ENCODE measurements at places on chromosomes 2 and 18.

DNA sequence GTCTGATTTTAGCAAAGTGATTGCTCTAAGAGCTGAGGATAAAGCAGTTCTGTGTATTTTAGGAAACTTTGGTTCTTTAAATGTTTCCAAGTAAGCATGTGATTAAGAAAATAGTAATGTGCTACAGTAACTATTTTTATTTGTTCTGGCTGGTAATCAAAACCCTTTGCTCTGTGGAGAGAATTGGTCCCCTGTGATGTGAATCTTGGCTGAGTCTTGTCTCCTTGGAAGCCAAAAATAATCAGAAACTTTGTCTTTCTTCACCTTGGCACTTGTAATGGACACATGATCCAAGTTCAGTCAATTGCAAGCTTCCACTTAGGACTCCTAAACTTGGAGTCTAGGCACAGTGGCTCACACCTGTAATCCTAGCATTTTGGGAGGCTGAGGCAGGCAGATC lies 422.7 kb upstream of the CDH20 start:
- no peak for DNase-seq

DNA sequence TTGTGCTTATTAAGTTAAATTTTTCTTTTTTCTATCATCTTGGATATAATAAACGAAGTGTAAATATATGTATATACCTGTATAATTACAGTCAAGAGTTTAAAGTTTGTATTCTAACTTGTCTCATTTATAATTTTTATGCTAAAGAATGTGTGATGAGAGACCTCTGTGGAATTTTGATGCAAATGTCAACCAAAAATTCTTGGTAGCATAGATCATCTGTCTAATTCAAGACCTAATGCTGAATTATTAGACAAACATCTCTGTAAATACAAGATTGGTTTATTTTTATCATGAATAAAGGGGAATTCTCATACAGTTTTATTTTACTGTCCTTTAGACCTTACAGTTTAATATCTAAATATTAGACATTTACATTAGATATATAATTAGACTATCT lies 149.2 kb upstream of the VWC2L start:
- no peak for DNase-seq

DNA sequence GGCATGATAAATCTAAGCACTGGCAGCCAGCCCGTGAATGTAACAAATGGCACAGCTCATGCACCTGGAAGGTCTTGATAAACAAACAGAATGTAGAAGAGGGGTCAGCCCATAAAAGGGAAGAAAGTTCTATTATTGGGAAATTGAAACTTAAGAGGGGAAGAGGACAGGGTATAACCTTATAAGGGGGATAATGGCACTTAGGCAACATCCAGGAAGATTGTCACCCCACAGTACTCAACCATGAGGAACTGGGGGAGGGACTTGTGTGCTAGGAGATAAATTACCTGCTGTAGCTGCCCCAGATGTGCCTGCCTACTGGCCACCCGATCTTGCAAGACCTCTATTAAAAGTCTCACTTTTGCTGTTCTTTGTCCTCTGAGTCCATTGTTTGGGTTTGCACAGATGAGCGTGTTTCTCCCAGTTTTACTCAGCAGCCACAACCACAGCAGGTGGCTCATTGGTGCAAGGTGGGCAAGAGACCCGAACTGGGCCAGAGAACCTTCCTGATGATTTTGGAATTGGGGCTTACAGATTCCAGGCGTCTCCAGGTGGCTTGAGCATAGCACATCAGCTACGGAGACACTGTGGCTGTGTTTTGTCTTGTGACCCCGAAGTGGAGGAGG lies 79.0 kb upstream of the TAF1B start:
- no peak for DNase-seq

DNA sequence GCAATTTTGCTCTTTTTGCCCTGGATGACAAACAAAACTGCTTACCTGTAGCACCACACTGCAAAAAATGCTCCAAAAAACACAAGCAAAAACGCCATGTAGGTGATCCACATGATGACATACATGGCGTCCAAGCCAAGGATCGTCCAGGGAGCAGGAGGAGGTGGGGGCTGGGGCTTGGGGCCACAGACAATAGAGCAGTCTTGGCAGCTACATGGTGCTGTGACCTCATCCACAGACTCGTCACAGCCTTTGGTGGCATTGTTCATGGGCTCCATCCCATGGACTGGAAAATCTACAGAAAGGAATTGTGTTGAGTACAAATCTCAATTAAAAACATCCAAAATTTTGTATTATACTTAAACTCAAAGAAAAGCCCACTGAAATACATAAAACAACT lies 26.1 kb downstream of the NPC1 start:
- DNase-seq, result no peak

DNA sequence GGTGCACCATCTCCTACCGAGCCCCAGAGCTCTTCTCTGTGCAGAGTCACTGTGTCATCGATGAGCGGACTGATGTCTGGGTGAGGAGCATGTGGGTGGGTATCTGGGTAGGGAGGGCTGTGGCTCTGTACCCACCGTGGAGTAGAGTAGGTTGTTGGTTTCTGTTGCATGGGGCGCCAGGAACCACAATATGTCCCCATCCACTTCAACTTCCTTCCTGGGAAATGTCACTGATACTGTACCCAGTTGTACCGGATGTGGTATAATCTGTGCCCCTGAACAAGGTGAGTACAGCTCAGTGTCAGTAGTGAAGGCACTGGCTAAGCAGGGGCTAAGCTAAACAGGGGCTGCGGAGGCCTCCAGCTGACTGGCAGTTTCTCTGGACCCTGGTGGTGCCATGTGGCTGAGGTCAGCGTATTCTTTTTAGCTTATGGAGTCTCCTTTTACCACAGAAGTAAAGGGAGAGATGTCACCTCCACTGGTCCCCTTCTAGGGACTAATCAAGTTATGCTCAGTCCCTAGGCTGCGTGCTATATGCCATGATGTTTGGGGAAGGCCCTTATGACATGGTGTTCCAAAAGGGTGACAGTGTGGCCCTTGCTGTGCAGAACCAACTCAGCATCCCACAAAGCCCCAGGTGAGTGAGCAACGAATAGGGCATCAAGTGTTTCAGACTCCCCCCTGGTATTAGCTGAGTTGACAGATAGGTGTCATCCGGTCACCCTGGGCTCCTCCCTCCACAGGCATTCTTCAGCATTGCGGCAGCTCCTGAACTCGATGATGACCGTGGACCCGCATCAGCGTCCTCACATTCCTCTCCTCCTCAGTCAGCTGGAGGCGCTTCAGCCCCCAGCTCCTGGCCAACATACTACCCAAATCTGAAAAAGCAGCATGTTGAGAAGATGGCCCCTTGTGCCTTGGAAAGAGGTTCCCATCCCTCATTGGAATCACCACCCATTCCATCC lies 2.7 kb downstream of the STK16 start:
- DNase-seq, result no peak

GRCh38 chr2:239695106-239695727 lies 294.4 kb upstream of the HDAC4 start:
- DNase-seq, result no peak

- no peak for DNase-seq
Observed at GRCh38 chr18:58800582-58800981, 64.1 kb upstream of the ZNF532 start.

- no peak for DNase-seq
Observed at GRCh38 chr2:55063713-55064323, 13.6 kb upstream of the RTN4 start.

- DNase-seq, result no peak
Observed at GRCh38 chr18:51017140-51017879, 12.7 kb upstream of the SMAD4 start.

DNA sequence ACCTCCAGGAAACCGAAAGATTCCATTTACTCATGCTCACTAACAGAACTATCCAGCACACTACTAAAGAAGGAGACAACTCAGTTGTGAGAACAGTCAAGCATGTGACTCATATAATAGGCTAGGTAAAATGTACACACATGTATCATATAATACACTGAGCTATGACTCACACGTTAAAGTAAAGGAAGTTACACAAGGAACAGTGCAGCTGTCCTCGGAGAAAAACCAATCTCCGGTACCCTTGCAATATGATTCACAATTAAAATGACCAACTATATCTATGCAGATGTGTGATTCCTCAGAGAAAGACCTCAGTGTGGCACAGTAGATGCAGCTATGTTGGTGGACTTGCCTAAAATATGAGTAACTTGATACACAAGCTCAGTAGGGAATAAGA lies 76.5 kb downstream of the STRN start:
- no peak for DNase-seq

- no peak for DNase-seq
Observed at GRCh38 chr2:144170179-144170578, 349.7 kb downstream of the ZEB2 start.

DNA sequence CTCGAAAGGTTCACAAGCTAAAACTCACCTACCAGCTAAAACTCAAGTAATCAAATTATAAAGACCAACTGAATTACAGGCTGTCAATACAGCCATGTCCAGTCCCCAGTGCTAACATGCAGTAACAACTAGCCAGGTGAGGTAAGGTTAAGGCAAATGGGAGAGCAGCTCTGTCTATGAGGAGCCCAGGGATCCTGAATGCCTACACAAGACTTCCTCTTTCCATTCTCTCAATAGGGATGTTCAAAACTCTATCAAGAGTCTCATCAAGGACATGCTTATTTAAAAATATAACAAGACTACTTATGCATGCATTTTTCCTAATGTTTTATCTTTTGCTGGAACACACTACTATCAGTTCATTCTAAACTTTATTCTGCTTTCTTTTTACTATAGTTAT lies 20.4 kb downstream of the REV1 start:
- no peak for DNase-seq

- DNase-seq, result no peak
Observed at GRCh38 chr18:21632393-21632792, 20.3 kb downstream of the SNRPD1 start.

DNA sequence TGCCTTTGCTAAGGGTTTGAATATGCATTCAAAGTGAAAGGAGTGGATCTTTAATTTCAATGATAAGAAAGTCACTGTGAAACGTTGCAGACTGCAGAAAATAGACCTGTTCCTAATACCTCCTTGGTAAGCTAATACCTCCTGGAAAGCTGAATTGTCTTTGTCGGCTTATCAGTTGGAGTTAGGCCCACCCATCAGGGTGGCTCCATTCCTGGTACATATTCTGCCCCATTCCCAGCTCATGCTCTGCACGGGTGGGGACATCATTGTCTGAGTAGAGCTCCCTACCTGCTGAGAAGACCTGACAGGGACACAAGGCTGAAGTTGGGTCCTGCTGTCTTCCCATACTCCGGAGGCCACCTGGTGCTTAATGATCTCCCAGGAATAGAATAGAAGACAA lies 203.3 kb downstream of the EN1 start:
- DNase-seq, result no peak

- DNase-seq, result no peak
Observed at GRCh38 chr2:83689402-83689801, 769.7 kb downstream of the SUCLG1 start.

DNA sequence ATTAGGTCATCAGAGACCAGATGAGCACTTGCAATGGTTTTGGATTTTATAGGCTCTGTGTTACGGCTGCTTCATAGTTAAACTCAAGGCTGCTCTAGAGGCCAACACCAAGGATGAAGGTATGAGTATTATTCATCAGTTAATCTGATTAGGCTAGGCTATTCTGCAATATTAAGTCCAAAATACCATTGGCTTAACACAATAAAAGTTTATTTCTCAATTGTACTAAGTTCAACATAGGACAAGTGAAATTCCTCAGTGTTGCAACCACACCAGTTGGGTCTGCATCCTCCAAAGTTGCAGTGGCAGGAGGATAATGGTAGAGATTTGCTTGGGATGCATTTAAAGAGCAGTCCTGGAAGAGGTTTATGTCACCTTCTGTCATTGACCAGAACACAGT lies 538.3 kb upstream of the CDH2 start:
- no peak for DNase-seq

GRCh38 chr2:36507408-36507812 lies 90.6 kb downstream of the FEZ2 start:
- no peak for DNase-seq

DNA sequence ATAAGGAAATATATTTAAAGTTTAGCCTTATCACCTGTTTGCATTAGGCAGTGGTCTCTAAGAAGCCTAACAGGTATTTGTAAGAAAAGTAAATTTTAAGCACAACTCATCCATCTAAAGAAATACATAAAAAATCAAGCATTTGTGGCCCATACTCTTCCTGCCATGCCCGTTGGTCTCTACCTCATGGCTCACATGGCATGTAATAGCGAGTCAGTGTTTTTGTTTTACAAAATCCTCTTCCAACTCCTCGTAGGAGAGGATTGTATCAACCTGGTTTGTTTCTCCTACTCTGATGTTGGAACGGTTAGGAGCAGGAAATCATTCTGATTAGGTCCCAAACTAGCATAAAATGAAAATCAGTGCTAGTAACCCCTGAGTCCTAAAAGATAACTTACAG lies 91.8 kb downstream of the FMNL2 start:
- no peak for DNase-seq

DNA sequence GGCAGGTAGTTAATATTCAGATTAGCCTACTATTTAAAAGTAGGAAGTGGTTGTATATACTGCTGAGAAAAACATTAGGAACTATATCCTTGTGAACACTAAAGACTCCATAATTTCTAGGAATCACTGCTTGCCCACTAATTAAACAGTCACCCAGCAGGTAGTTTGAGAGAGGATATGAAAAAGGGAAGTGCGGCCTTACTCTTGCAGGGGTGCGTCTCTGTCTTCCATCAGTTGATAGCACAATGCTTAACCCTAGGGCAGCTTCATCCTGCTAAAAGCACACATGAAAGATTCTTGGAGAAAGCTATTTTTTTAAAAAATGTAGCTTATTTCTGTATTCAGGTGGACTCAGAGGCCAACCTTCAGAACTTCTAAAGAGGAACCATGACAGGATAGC lies 53.1 kb upstream of the ATP5MC3 start:
- DNase-seq, result no peak

DNA sequence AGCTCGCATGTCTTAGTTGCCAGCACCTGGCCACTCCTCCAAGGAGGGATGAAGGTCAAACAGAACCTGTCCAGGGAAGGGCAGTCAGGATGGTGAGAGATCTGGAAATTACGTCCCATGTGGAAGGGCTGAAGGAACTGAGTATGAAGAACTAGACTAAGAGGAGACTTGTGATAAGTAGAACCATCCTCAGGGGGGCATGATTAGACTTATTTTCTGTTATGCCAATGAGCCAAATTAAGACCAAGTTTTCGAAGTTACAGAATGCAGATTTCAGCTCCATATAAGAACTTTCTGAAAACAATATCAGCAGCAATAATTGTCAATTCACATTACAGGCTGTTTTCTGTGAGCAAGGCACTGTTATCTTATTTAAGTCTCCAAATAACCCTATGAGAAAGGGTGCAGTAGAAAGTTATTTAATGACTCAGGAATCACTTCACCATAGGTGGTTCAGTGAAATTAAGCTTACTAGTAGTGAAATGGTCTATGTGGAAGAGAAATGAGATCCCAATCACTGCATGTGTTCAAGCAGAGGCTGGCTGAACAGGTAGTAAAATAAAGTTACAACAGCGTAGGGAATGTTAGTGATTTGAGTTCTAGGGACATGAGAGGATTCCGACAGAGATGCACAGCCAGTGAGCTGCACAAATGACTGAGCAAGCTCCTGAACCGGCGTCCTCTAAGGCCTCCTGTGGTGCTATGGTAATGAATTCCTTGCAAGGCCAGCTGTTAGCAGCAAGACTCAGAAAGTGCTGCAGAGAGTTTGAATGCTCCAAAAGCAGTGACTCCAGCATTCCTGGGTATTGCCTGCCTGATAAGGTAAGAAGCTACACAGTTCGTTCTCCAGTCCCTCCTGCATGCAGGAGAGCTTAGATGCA lies 4.5 kb upstream of the DYM start:
- DNase-seq, result no peak

GRCh38 chr2:52311862-52312261 lies 1279.9 kb upstream of the NRXN1 start:
- no peak for DNase-seq
